ENCODE measurements at places on chromosomes 1 and 21.
A peak's percentile ranks its signal among the peaks of the same experiment; 100 is the strongest.

DNA sequence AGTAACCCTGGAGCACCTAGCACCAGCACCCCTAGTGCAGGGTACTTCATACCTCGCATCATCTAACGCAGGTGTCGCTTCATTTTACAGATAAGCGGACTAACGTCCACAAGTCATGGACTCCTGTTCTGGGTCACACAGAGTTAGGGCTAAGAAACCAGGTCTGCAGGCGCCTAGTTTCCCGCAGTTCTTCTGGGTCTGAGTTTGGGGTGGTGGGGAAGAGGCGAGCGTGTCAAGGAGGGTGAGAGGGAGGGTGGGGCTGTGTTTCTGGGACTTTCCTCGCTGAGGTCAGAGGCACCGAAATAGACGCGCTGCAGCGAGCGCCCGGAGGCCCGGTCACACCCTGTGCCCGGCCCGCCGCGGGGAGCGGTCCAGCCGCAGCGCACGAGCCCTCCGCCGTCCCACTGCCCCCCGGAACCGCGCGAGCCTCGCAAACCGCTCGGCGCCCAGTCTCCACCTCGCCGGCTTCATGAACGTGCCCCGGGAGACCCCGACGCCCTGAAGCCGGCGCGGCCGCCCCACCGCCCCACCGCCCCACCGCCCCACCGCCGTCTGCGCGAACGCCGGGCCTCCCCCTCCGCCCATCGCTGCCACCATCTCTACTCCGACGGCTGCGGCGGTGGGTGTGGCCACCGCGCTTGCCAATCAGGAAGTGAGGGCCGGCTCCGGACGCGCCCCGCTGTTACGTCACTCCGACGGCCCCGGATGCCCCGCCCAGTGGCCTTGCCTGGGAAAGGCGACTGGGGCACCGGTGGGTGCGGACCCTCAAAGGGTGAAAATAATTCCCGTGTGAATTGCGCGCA, 12.3 kb downstream of the IFI6 start:
- peak; percentile 98 for DNase-seq

GRCh38 chr1:165861911-165862310, 34.5 kb downstream of the UCK2 start:
- DNase-seq, result no peak

DNA sequence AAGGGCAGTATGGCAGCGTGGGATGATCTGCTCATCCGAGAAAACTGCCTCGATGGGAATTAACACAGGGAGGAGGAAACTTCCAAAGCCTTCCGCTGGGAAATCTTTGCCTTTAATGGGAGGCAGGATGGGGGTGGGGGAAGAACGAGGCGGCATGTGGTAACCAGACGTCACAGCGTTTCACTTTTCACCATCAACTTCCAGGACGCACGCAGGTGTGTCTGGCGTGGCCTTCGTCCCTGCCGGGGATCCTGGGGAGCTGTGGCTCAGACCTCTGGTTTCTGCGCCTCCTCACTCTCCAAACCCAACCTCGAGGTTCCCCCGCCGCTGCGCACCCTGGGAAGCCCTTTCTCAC, 282 bp downstream of the RSPH1 start:
- DNase-seq, result no peak

DNA sequence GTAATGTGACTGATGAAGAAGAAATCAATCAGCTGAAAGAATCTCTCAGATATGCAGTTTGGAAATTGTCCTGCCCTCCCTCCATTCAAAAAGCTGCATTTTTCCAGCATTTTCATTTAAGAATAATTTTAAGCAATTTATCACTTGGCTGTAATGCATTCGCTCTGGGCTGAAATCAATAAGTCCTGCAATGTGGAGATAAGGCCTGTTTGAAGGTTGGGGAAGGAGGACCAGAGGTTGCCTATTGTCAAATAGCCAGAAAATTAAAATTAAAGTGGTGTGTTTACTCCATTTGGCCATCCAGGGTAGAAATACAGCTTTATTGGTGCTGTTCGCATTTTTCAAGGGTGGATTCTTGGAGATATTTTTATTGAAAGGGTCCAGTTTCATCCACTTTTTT, 187.6 kb upstream of the NFIA start:
- DNase-seq, result no peak

DNA sequence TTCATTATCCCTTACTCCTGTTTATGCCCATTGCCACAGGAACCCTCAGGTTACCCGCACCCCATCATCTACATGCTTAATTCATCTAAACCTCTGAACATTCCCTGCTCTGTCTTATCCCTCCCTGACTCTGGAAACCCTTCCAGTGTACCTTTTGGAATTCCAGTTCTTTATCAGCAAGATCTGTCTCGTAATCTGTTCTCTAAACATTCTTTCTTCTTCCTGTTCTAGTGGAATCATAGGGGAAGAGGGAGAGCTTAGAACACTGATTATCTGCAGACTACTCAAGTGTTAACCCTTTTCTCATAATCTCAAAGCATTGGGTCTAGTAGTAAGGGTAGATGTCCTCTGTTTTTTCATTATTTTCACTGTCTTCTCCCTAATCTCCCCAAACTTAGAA, 159.8 kb downstream of the PIK3R3 start:
- DNase-seq, result no peak

GRCh38 chr1:183239793-183240525, 53.9 kb downstream of the LAMC2 start:
- peak; percentile 79 for DNase-seq

DNA sequence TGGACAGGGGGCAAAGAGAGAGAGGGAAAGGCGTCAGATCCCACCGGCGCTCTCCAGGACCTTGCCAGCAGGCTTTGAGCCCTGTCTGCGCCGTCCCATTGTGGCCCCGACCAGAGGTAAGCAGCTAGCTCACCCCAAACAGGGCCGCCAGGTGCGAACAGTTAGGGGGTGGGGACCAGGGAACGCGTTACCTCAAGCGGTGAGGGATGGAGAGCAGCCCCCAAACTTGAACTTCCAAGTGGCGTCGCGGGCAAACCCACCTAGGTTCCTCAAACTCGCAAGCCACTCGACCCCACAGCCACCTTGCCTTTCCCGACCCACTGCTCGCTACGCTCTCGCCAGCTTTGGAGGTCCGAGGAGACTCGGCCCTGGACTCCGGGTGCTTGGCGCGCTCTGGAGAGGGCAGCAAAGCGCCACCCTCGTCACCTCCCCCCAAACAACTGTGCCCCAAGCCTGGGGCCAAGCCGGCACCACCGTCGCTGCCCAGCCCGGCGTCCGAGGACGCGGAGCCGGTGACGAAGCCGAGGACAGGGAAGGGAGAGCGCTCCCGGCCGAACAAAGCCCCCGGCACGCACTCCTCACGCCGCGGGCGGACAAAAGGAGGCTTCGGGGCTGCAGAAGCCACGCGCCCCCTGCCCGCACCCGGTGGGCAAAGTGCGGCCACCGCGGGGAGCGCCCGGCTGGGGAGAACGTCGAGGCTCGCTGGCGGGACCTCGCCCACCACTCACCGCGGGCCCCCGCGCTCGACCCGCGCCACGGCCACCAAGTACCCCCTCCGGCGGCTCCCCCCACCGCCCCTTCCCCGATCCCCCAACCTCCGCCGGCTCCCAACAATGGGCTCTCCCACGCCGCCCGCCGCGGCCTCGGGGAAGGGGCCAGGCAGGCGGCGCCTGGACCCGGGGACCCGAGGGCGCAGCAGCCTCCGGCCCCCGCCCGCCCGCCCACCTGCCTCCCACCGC, 976 bp downstream of the SSBP3 start:
- peak; percentile 74 for DNase-seq

GRCh38 chr1:218347723-218348627, 2.8 kb downstream of the TGFB2 start:
- no peak for DNase-seq

- DNase-seq, result no peak
Measured at GRCh38 chr21:15617964-15618363, 111.8 kb upstream of the USP25 start.
